ENCODE measurements at places on chromosomes 13 and 19. TPM values are rescaled to one million over a fixed set of nuclear protein-coding genes. Genes with fewer than 3 reads are reported as not detected.

ZNF614 gene
- total RNA-seq: 4.3 TPM

TUBA3C gene
- total RNA-seq: not detected

TMEM272 gene
- total RNA-seq: not detected

ZSCAN4 gene
- total RNA-seq: not detected

ZNF254 gene
- 14.0 TPM for total RNA-seq

MBD3L2 gene
- total RNA-seq: not detected

ZNF44 gene
- 5.3 TPM for total RNA-seq

ZNF729 gene
- not detected for total RNA-seq

ASF1B gene
- 1.7 TPM for total RNA-seq

SMAD9 gene
- total RNA-seq: 17.6 TPM

SLC8A2 gene
- not detected for total RNA-seq

LGALS4 gene
- total RNA-seq: not detected

LIM2 gene
- not detected for total RNA-seq

CLIP3 gene
- 7.4 TPM for total RNA-seq

EBI3 gene
- 0.33 TPM for total RNA-seq

KASH5 gene
- not detected for total RNA-seq

OR7C1 gene
- total RNA-seq: not detected

TECR gene
- 41.8 TPM for total RNA-seq

CYP4F2 gene
- total RNA-seq: not detected

GRIK5 gene
- total RNA-seq: 0.08 TPM

SLC7A9 gene
- total RNA-seq: not detected

NAXD gene
- 14.8 TPM for total RNA-seq

ADGRE1 gene
- not detected for total RNA-seq

TNFSF11 gene
- total RNA-seq: 0.33 TPM

CYP2A6 gene
- not detected for total RNA-seq

NCAN gene
- total RNA-seq: not detected

NLRP12 gene
- total RNA-seq: not detected

ZNF835 gene
- total RNA-seq: not detected

ZNF471 gene
- total RNA-seq: 2.5 TPM

C19orf53 gene
- 43.3 TPM for total RNA-seq

ATP1A3 gene
- not detected for total RNA-seq

Data from fibroblast of the aortic adventitia (primary cell).